ENCODE measurements at places on chromosomes 6 and 20. TPM values are rescaled to one million over a fixed set of nuclear protein-coding genes. Genes with fewer than 3 reads are reported as not detected.

The AVP gene
- total RNA-seq: not detected

The CST7 gene
- total RNA-seq: 0.47 TPM

The DNAAF9 gene
- total RNA-seq: 4.0 TPM

The PDE10A gene
- 3.4 TPM for total RNA-seq

The DCDC2 gene
- 3.3 TPM for total RNA-seq

The NCOA7 gene
- 24.9 TPM for total RNA-seq

The TOX2 gene
- 6.1 TPM for total RNA-seq

The PACSIN1 gene
- 0.37 TPM for total RNA-seq

The MTG2 gene
- 30.4 TPM for total RNA-seq

Measured in colonic mucosa (tissue), 4 donors.